HFFc6 (cell line): ENCODE measurements at places on chromosomes 12 and 14.

DNA sequence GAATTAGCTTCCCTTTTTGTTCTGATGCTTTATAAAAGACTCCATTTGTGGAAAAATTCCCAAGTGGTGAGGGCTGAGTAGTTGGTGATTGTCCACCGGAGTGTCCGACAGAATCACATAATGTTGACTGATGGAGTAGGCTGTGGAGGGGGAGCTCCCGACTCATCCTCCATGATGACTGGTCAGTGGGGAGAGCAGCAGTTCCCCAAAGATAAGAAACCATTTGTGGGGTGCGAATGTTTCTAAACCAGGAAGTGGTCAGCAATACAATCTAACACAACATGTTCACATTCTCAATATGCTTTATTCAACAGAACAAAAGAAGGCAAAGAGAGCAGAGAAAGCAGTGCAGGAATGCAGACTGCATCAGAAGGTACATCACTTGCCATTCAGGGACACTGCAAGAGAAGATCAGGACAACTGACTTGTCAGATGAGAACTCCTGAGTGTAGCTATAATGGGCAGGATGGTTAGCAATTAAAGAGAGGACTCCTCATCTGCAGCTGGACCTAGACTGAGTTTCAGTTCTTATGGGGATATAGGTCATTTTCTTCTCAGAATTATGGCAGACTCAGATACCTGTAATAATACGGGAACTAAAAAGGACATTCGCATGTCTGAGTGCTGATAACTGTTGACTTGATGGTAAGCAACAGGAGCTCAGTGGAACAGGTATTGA, 5.4 kb downstream of the KRT6B start:
- no peak for DNase-seq

- peak; percentile 7 for DNase-seq
Observed at GRCh38 chr14:58866391-58866790, 228.6 kb downstream of the DACT1 start.

DNA sequence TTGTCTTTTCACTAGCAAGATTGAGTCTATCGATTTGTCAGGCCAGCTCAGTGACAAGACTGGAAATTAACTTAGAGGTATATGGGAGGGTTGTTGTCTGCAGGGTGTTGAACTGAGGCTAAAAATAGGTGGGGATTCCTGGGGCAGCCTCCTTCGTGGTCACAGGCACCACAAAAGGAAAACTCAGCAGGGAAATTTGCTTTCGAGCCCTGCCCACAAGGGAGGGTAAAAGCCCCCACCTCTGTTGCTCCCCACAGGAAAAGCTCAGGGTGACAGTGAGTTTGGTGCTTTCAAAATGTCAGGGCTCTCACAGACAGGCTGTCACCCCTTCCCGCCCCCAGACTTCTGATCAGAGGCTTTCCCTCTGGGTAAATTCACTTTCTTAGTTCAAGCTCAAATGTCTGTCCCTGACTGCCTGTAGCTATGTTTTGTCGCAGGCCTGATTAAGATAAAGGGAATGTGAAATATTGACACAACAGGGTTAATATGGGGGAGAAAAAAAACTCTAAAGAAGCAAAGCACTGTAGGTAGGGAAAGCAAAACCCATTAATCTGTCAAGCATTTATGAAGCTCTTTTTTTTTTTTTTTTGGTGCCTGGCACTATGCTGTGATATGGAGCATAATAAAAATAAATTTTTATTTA, 11.7 kb upstream of the NFKBIA start:
- DNase-seq: no peak

DNA sequence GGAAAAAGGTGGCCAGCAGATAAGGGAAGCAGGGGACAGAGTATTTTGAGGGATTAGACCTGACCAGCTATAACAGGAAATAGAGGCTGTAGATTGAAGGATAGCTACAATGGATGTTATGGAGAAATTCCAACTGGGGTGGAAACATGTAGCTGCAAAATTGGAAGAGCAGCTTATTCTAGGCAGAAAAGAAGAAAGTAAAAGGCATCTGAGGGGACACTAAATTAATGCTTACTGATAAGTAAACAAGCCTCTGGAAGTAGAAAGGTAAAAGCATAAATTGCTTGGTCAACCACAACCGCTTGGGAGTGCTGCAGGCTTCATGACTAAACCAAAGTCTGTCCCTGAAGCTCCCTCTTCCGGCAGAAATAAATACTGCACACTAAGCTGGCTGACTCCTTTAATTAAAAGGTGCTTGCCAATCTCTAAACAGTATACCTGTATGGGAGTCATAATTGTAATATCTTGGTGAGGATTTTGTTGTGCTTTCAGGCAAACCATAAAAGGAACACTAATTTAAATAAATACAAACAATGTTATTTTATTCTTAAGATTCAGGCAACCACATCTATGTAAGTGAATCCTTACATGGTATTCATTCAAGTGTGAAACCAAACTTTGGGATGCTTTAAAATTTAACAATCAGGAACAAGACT, 7.7 kb downstream of the UBC start:
- DNase-seq: peak; percentile 91

DNA sequence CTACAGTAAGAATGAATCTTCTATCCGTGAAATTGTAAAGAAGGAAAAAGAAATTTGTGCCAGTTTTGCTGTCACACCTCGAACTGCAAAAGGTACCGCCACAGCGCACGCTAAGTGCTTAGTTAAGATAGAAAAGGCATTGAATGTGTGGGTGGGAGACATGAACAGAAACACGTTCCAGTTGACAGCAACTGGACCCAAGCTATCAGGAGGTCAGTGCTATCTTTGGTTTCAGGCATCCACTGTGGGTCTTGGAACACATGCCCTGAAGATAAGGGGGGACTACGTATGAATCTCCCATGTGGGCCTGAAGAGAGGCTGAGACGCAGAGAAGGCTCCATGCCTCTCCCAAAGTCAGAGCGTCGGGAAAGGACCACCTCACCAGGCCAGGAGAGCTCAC, 9.8 kb downstream of the IFFO1 start:
- no peak for DNase-seq

DNA sequence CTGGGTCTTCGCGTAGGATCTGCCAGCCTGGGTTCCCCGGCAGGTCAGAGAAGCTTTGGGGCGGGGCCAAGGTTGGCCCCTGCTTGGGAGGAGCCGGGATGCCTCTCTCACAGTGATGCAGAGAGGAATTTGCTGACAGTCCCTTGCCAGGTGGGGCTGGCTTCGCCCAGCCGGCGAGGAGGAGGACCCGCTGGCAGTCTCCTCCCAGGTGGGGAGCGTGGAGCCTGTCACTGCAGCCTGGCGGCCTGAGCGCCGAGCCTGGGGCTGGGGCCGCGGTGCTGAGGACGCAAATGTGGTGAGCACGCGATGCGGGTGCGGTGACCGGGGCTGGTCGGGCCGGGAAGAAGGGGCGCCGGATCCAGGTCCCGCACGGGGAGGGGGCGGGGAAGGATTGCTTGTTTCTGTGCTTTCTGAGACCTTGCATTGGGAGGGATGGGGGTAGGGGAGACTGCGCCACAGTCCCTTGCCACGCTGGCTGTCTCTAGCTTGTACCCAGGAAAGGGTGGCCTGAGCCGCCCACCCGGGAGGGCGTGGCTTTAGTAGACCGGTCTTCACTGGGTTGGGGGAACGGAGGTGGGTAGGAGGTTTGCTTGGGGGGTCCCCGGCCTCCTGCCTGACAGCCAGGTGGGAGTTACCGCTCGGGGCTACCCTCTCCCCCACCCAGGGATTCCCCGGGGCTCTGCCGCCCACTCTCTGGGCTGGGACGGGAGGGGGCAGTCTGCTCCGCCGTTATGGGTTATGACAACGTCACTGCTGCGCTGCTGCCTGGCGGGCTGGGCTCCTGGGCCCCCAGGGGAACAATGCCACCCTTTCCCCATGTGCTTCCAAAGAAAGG, at the start of gene TMEM63C:
TMEM63C (plus strand) TSS at position 196 of the 835 bp plus-strand sequence. CDS start 37,016 bp downstream, outside the sequence.
- DNase-seq: no peak
